ENCODE measurements at places on chromosomes 11 and 22.

GRCh38 chr22:19767427-19768341 lies 7.1 kb downstream of the TBX1 start:
- no peak for DNase-seq

DNA sequence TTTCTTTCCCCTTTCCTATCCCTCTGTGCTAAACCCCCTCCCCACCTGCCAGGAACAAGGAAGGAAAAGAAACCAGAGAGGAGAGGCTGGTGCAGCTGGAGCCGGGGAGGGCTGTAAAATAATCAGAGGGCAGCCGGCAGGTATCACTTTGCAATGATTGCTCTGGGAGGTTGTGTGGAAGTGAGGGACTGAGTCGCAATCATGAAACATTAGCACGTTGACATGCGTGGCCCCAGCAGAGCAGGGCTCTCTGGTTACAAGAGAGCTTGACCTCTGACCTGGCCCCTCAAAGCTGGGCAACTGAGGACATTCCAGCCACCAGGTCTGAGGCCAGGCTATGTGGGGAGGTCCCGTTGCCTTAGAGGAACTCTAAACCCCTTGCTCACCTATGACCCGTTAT lies 170.8 kb upstream of the BDNF start:
- no peak for DNase-seq

DNA sequence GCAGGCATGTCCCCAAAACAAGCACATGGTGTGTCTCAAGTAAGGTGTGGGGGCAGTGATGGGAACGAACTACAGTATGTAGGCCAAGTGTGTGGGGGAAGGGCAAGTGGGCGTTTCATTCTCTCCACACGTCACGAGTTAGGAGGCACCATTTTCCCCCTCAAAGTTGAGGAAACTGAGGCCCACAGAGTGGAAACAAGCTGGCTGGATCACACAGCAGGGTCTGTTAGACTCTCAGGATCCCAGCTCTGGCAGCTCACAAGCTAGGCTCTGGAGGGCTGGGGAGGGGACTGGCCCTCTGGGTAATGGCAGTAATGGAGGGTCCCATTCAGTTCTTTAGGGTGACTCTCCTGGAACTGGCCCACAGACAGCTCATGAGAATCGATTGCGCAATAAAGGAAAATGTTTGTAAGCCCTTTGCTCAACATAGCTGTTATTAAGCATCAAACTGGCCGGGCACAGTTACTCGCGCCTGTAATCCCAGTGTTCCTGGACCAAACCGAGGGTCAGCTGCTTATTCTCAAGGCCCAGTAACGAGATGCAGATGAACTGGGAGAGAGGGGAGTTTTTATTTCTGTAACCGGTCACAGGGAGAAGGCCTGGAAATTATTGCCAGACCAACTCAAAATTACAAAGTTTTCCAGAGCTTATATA lies 24.1 kb upstream of the TUB start:
- DNase-seq: no peak

DNA sequence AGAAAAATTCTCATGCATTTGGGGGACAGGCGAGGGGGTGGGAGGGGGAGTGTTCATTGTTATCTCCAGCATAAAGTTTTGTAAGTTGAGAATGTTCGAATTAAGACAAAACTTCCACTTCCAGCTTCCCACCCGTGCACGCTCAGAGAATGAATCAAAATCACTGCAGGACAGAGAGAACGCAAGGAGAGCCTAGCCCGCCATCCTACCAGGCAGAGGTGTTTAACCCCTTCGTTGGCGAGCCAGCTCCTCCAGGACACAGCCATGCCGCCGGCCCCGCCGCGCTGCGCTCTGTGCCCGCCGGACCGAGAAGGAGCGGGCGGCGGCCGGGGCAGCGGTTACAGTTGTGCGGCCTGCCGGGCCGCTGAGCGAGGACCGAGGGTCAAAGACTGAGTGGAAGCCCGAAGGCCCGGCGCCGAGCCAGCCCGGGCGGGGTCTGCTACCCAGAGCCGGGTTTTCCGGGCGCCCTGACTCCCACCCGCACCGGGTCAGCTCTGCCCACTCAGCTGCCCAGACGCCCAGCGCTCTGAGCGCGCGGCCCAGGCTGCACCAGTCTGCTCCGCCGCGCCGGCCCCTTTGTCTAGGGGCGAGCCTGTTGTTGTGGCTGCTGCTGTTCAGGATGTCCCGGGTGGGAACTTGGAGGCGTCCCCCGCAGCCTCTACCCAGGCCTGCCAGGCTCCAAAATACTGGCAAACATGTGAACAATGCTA lies at the start of gene NOX4:
Gene NOX4, minus strand, starts transcription at position 395 of the 710 bp plus-strand sequence. Its CDS starts 129 bp downstream, at position 266.
- DNase-seq: no peak

DNA sequence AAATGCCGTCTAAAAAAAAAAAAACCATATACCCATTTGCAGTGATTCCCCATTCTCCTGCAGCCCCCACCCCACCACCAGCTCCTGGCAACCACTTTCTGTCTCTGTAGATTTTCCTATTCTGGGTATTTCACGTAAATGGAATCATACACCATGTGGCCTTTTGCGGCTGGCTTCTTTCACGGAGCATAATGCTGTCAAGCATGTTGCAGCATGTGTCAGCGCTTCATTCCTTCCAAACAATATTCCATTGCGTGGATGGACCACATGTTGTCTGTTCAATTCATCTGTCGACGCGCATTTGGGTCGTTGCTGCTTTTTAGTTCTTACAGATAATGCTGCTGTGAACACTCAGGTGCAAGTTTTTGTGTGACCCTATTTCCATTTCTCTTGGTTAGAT lies 14.8 kb upstream of the EMID1 start:
- no peak for DNase-seq

- no peak for DNase-seq
Observed at GRCh38 chr22:28810821-28811491, 10.6 kb upstream of the XBP1 start.

DNA sequence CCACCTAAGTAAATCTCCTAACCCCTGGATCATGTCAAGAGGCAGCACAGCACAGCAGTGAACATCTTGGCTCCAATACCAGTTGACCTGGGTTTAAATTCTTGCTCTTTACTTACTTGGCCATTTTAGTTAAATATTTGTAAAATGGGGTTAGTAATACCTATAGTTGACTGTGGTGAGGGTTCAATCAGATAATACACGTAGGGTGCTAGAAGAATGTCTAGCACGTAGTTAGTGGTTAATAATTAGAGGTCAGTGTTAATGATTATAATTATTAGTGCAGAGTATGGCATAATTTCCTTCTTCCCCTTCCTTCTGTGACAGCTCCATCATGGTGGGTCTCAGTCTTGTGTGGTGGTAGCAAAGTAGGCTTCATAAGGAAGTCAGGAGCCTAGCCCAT lies 520.8 kb downstream of the INSC start:
- no peak for DNase-seq

DNA sequence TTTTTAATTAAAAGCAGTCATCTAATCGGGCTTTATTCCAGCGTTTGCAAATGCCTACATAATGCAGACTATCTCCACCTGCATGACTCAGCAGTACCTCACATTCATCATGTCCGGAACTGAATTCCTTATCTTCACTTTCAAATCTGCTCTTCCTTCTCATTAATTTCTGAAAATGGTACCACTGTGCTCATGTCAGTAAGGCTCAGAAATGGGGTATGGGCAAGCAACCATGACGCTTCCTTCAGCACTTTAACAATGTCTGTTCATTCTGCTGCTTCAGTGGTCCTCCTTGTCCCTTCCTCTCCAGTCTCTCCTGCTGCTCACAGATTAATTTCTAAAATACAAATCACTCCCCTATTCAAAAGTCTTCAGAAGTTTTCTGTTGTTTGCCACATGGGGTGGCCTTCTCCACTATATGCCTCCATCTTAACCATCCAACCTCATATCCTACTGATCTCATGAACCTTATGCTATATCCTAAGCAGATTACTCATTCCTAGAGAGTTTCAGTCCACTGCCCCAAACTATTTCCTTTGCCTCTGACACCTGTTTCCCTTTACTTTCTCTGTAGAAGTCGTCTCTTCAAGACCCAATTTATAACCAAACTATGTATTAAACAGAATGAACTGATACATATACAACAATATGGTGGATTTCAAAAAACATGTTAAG lies 7.0 kb downstream of the GTF2H1 start:
- DNase-seq: no peak

- no peak for DNase-seq
Observed at GRCh38 chr11:15976433-15977045, 379.8 kb downstream of the SOX6 start.

DNA sequence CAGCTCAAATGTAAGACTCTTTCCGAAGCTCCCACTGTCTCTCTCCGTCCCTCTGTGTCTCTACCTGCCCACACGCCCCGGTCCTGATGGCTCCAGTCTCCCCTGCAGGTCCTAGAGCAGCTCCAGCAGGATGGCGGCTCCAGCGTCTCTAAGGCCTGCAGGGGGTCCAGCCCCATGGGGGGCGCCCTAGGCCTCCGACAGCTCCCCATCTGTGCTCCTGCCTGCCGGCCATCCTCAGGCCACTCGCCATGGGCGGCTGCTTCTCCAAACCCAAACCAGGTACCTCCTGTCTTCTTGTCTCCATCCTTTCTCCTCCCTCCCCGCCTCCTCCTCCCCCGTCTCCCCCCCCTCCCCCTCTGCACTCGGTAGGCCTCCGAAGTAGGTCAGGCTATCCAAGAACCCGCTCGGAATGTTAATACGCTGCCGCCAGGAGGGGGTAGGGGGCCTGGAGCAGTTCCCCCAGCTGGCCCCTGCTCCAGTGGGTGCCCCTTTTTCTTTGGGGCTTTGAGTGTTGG lies 699 bp downstream of the AIFM3 start:
- no peak for DNase-seq

DNA sequence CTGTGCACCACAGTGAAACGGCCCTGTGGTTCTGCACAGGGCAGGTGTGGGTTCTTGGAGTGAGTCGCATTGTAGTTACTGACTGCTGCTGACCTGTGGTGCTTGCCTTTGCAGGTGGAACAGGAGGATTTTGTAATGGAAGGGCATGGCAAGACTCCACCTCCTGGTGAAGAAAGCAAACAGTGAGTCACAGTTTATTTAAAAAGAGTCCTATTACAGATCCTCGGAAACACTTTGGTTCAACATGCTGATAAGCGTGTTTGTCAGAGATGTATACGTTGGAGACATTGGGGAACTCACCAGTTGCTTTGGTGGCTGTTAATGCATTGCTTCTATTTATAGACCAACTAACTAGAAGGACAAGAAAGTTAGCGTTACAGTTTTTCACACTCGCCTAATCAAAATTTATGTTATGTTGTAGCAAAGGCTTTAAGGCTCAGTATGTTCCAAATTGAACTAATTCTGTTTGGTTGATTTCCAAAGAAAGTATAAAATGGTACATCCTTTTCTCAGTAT lies 21.7 kb upstream of the TNRC6B start:
- no peak for DNase-seq

GRCh38 chr11:57279116-57279515 lies 42.1 kb upstream of the APLNR start:
- no peak for DNase-seq

DNA sequence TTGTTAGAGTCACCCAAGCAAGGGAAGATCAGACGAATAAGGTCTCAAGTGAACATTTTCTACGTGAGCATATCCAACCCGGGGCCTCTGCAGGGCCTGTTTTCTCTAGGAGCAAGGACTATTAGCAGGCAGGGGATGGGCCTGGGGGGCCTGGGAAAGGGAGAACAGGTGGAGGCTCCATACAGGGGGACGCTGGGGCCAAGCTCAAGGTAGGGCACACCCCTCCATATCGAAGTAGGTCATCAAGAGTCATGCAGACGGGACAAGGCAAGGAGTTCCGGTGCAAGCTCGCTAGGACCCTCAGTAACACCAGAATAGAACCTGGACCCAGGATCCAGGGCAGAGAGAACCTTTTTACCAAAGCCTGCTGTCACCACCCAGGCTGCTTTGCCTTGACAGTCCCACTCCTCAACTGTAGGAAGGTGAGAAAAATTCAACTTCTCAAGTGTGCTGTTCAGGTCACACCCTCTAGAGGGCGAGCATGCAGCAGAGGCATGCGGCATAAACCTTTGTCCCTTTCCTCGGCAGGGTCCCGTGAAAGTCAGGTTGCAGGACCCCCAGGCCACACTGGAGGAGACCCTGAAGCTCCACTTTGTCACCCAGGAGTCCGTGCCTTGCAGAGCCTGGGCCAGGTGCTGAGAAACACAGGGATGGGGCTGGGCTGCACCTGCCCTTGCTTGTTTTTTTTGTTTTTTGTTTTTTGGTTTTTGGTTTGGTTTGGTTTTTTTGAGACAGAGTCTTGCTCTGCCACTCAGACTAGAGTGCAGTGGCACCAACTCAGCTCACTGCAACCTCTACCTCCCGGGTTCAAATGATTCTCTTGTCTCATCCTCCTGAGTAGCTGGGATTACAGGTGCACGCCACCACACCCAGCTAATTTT lies 8.6 kb upstream of the APOBEC3B start:
- DNase-seq: no peak

DNA sequence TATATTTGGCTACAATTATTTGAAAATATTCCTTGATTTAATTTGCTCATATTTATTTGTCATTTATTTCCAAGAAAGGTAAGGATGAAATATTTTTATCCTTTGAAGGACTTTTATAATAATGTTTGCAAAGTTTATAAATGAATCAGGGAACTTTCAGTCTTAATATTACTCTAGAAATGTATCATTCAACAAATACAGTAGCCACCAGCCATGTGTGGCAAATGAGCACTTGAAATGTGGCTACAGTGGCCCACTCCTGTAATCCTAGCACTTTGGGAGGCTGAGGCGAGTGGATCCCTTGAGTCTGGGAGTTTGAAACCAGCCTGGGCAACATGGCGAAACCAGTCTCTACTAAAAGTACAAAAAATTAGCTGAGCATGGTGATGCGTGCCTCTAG lies 20.3 kb upstream of the PHF21A start:
- DNase-seq: no peak

- DNase-seq: no peak
Observed at GRCh38 chr22:30943368-30943767, 25.2 kb downstream of the MORC2 start.

- DNase-seq: no peak
Observed at GRCh38 chr22:25351631-25352293, 132.3 kb downstream of the CRYBB2 start.

DNA sequence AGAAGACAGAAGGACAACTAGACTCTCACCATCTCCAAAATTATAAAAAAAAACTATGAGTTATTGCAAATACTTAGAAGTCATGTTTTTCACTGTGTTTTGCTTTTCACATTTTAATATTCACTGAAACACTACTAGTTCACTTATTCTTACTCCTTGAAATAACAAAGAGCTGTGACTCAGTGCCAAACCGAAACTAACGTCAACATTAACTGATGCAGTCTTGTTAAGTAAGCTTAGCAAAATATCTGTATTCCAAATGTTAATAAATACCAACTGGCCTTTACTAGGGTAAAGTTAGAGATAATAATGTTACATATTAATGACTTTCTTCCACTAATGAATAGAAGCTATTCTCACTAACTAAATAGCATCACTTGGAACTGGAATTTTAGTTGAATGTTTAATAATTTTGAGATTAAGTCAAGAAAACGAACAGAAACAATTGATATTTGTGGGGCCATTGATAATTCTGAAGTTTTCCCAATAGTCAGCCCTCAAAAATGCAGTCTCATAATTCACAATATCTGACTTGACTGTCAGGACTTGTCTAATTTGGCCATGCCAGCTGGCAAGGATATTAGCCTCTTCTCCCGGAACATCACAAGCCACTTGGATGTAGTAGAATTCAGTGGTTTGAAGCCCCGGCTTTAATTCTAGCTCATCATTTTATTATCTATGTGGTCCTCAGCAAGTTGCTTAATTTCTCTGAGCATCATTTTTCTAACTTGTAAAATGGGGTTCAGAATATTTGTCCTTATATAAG lies 230.1 kb upstream of the DDI1 start:
- DNase-seq: no peak

Measured in D721Med (cell line).